ENCODE measurements at places on chromosomes 12 and 14.

DNA sequence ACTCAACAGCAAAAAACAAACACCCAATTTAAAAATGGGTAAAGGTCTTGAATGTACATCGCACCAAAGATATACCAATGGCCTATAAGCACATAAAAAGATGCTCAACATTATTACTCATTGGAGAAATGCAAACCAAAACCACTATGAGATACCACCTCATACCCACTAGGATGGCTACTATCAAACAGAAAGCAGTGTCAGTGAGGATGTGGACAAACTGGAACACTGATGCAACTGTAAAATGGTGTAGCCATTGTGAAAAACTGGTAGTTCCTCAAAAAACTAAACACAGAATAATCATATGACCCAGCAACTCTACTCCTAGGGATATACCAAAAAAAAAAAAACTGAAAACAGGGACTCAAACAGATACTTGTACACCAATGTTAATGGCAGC lies 49.3 kb downstream of the CDK17 start:
- DNase-seq, result no peak

DNA sequence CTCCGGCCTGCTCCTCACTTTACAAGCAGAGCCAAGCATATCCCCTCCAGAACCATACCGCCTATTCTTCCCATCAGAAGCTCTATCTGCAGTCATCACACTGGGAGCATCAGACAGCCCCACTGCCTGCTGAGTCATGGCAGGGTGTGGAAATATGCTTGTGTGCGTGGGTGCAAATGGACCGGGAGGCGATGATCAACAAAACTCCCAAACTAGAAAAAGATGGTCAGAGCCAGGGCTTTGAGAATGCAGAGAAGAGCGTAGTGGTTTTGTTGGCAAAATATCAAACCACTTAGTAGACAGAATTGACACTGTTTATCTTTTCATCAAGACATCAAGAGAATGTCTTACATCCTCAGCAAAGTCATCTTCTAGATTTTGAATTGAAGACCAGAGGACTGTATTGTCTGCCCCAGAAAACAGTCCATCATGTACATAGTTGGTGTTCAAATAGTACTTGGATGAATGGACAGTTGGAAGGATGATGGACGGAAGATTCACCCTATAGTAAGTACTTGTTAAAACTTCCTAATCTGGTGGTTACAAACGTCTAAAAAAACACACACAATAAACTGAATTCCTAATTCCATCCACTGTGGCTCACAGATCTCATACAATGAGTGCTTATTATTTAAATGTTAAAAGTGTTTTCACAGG lies 54.9 kb downstream of the VWF start:
- DNase-seq, result peak; percentile 66

- DNase-seq, result no peak
Observed at GRCh38 chr14:98893675-98894074, 378.3 kb downstream of the BCL11B start.

DNA sequence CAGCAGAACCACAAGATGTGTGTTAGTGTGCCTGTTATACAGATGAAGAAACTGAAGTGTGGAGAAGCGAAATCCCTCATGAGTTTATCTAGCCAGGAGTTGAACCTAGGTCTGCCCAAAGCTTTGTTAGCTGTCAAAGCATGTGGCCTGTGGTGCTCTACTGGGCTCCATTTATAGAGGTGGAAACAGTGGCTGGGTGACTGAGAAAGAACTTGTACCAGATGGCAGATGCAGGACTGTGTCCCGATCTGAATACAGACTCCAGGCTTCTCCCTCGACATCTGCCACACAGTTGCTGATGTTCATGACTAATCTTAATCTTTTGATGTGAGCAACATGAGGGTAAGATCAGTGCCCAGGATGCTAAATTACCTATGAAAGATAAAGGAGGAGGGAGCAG lies 89.1 kb downstream of the C12orf75 start:
- DNase-seq, result no peak

GRCh38 chr12:93578221-93578620 lies 5.7 kb downstream of the SOCS2 start:
- DNase-seq, result no peak

- no peak for DNase-seq
Observed at GRCh38 chr14:100092832-100093231, 27.6 kb downstream of the EVL start.

- DNase-seq, result no peak
Observed at GRCh38 chr12:113663396-113663795, 191.7 kb upstream of the LHX5 start.

DNA sequence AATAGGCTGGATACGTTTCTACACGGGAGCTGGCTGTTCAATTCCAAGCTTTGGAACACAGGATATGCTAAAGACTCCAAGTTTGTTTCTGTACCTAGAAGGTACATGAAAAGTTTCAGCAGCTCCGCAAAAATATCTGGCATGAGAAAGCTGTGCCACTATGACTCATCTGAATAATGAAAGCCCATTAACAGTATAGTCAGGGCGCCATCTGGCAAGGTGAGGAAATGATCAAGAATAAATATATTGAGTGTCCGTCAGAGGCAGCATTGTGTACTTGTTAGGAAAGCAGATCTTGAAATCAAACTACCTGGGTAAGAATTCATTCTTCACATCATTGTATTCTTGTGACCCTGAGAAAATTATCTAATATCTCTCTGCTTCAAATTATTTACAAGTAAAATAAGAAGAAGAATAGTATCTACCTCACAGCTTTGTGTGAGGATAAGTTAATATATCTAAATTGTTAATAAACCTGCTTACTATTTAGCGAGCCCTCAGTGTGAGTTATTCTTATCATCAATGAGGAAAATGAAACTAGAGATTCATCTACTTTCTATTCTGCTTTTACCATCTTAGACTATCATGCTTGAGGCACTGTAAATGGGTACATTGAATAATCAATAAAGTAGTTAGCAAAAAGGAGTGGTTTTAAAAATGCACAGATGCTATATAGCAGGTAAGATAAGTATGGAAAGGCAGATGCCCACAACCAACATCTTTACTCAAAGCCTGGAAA lies 53.5 kb downstream of the FSCB start:
- no peak for DNase-seq

DNA sequence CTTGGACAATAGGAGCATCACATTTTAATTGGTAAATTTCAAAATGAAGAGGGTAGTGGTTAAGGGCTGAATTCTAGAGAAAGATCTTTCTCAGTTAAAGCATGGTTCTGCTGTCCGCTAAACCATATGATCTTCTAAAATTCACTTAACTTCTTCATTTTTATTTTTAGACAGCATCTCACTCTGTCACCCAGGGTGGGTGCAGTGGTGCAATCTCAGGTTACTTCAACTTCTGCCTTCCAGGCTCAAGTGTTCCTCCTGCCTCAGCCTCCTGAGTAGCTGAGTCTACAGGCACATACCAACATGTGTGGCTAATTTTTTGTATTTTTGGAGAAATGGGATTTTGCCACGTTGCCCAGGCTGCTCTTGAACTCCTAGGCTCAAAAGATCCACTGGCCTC lies 226.7 kb upstream of the ABCD2 start:
- DNase-seq, result no peak

DNA sequence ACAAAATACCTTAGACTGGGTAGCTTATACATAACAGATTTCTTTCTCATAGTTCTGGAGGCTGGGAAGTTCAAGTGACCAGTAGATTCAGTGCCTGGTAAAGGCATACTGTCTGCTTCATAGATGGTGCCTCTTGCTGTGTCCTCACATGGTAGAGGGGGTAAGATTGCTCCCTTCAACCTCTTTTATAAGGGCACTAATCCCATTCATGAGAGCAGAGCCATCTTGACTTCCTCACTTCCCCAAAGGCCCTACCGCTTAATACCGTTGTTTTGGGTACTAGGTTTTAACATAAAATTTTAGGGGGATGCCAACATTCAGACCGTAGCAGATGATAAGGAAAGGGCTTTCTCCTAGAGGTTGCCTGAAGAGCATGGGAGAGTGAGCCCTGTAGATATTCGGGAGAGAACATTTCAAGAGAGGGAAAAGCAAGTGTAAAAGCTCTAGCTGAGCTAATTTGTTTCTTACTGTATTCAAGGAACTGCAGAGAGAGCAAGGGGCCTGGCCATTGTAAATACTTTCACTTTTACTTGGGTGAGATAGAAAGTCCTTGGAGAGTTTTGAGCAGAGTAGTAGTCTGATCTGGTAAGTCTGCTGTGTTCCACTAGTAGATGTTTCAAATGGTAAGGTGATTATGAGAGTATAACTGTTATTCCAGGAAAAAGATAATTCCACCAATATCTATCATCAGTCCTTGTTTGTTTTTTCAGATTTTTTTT lies 27.3 kb downstream of the FRS2 start:
- no peak for DNase-seq

DNA sequence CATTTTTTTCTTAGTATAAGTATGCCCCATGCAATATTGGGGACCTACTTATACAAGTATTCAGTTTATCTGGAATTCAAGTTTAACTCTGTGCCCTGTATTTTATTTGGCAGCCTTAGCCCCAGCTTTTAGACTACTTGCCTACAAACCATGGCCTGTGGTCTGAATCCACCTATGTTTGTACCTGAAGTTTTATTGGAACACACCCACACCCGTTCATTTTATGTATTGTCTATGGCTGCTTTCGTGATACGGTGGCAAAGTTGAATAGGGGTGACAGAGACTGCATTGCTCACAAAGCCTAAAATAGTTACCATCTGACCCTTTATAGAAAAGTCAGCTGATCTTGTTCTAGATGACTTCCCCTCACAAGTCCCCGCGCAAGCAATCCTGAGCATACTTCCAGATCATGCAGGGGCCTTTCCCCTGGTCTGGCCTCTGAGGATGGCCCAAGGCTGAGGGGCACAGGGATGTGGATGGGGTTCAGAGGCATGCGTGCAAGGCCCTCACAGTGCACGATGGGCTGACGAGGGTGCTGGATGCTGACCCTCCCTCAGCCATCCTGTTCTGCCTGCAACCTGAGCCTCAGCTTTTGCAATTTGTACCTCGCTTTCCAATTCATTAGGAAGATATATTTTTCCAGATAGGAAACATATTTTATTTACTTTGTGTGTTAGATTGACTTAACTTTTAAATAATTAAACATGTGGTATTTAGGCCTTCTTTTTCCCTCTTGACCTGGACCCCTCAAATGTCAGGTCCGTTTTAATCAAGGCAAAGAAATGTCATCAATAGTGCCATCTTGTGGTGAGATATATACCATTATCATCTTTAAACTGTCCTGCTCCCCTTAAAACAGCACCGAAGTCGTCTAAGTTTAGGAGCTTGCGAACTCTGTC lies 527.3 kb upstream of the CCDC196 start:
- no peak for DNase-seq

DNA sequence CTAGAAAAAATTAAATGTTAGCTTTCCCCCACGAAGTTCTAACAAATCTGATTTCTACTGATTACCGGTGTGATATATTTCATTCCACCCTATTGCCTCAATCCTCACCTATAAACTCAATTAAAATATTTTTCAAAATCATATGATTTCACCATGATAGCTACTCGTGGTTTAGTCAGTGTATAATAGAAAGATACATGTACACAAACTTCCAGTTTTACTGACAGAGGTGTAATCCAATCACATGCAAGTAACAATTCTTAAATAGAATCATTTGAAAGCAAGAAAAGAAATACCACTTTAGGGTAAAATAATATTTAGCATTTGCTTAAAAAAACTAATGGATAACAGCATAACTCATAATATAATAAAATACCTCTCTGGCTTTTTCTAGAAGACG lies 55.0 kb upstream of the C12orf50 start:
- no peak for DNase-seq

DNA sequence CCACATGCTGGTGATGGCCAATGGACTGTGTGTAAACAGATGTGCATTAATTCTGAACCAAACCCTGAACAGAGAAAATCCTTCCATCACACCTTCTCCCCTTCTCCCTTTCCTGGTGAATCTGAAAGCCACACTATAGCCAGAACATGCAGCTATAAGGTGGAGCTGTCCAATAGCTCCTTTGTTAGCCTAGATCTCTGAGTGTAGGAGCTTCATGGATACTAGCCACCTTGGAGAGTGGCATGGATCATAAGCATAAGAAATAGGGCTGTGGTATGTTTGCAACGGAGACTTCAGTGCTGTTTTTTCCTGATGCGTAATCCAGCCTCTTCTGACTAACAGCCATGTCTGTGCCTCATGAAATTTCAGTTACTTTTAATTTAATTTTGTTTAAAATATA lies 364.5 kb downstream of the BTG1 start:
- DNase-seq, result no peak

DNA sequence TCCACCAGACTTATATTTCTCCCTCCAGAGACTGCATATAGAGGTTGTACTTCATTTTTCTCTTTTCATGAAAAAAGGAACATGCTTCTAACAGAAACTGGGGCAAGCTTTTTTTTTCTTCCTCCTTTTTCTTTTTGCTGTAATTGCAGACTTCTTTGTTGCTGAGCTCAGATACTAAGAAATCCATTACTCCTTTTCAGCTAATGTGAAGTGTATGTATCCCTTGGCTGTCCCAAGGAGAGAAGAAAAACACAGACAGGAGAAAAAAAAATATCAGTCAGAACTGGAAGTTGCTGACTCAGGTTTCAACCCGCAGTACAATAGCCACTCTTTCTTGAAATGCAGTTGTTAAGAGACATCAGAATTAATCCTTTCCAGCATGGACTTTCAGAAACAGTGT lies 1248.4 kb downstream of the LRFN5 start:
- DNase-seq, result no peak

- DNase-seq, result no peak
Observed at GRCh38 chr14:63614679-63615363, 26.9 kb downstream of the WDR89 start.

DNA sequence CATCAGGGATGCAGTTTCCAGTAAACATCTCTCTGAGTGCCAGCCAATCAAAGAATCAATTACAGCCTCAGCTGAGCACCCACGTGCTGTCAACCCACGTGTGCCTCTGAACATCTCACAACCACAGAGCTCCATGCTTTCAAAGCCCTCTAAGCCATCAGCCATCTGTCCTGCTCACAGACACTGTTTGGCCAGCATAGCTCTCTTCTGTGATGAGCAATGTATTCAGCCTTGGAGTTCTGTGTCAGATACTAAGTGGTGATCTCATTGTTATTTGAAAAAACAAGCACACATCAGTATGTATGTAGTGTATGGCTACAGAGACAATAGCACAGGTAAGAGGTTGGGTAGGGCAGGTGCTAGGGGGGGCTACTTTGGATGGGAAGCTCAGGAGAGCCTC lies 94.3 kb downstream of the RGS6 start:
- DNase-seq, result no peak

- no peak for DNase-seq
Observed at GRCh38 chr14:93089521-93090269, 26.0 kb downstream of the ITPK1 start.

- no peak for DNase-seq
Observed at GRCh38 chr14:104237651-104238423, 99.5 kb downstream of the KIF26A start.

- no peak for DNase-seq
Observed at GRCh38 chr12:32102234-32102633, 4.4 kb upstream of the BICD1 start.

GRCh38 chr12:130194154-130194553 lies 31.9 kb downstream of the FZD10 start:
- DNase-seq, result no peak

- DNase-seq, result no peak
Observed at GRCh38 chr14:40282196-40282595, 850.0 kb upstream of the FBXO33 start.

GRCh38 chr12:77122236-77122635 lies 56.9 kb upstream of the E2F7 start:
- DNase-seq, result no peak
